CD4-positive, CD25-positive, alpha-beta regulatory T cell (primary cell): ENCODE measurements at places on chromosomes 5 and 9.
A peak's percentile ranks its signal among the peaks of the same experiment; 100 is the strongest.

GRCh38 chr9:22454016-22454415 lies 7.4 kb downstream of the DMRTA1 start:
- no peaks in the 10 kb centered on the region for H3K4me1 ChIP-seq
- H3K27me3 ChIP-seq: peaks cover 15% of the 10 kb centered on the region
- DNase-seq: no peak
- H3K36me3 ChIP-seq: no peaks in the 10 kb centered on the region

DNA sequence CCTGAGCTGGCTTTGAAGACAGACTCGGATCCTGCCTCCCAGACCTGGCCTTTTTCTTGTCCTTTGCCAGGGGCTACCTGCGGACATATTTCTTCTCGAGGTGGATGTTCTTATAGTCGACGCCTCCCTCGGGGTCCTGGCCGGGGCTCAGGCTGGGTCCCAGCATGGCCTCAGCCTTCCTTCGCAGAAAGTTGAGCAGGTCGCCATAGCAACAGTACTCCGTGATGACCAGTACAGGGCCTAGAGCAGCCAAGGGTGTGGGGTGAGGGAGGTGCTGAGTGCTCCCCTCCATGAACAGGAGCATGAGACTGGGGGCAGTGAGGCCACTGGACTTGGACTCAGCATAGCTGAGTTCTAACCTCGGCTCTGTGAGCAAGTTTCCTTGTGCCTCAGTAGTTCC lies 26.7 kb downstream of the CSF1R start:
- no peaks in the 10 kb centered on the region for H3K27me3 ChIP-seq
- no peaks in the 10 kb centered on the region for H3K36me3 ChIP-seq
- no peak overlapping the region for H3K27ac ChIP-seq
- no peak for DNase-seq

GRCh38 chr9:34589636-34590380 lies at the start of gene CNTFR:
Gene CNTFR (minus strand): TSS chr9:34589724. CDS start chr9:34568981, 20,743 bp downstream.
- H3K36me3 ChIP-seq: no peaks in the 10 kb centered on the region
- no peak within 1 kb of the TSS for H3K4me3 ChIP-seq
- H3K27me3 ChIP-seq: peaks cover 39% of the 10 kb centered on the region
- no peak within 1 kb of the TSS for H3K27ac ChIP-seq
- DNase-seq: peak; percentile 13

DNA sequence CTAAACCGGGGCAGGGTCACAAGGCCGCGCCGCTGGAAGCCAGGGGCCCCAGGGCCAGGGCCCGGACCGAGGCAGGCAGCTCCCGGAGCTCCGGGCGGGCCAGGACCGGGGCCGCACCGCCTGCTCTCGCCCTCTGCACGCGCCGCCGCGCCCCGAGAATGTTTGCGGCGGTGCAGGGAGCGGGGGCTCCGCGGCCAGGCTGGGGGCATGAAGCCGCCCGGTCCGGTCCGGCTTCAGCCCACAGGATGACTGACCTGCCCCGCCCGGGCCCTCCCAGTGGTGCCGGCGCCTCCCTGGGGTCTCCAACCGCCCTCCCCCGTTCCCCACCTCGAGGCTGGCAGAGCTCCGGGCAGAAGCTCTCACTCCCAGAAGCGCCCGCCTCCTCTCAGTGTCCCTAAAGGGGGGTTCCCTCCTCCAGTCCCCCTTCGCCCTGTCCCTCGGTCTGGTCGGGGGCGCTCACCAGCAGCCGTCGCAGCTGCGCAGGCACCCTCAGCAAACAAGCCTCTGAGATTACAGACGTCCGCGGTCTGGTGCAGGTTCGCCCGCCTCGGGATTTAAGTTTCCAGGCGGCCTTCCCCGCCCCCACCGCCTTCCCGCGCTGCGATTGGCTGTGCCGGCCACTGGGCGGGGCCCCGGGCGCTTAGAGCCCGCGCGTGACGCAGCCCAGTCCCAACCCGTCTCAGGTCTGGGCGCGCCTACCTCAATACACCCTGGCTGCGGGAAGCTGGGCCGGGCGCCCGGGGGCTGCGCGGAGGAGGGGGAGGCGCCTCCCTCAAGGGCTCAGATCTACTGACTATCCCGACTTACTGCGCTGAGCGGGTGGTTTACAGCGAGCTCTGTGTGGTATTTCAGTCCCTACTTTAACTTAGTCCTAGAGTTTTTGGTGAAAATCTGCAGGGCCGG lies at the start of gene CTSV:
CTSV (minus strand) TSS at position 532 of the 903 bp plus-strand sequence. CDS start 1,099 bp downstream, outside the sequence.
- no peak within 1 kb of the TSS for H3K4me3 ChIP-seq
- peak; percentile 52 for DNase-seq
- H3K27ac ChIP-seq: no peak within 1 kb of the TSS
- peaks cover 17% of the 10 kb centered on the region for H3K27me3 ChIP-seq
- peaks cover 10% of the 10 kb centered on the region for H3K4me1 ChIP-seq

GRCh38 chr5:32545102-32545800 lies 40.1 kb upstream of the SUB1 start:
- no peaks in the 10 kb centered on the region for H3K36me3 ChIP-seq
- H3K4me3 ChIP-seq: no peak overlapping the region

DNA sequence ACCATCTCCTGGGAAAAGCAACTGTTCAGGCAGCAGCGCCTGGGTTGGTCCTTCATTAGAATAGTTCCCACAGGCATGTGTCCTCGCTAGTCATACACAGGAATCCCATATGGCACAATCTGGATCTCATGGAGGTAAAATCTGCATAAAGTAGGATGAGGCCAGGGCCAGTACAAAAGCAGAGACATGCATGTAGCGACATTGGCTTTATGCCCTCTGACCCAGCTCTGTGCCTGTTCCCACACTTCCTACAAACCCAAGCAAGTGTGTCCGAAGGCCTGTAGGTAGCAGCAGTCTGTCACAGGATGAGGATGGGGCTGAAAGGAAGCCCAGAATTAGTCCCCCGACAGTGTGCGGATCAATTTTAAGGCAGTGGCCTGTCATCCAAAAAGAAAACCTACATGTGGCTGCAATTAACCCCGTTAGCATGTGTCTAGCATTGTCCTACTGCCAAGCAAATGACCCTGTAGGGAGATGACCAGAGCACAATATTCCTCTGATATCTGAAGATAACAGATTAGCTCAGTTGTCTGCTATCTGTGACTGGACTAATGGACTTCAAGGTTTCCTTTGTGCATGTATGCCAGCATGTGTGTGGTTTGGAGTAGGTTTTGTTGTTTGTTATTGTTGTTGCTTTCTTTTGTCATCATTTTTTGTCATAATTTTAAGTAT lies 178.8 kb downstream of the TMEM161B start:
- no peak overlapping the region for H3K27ac ChIP-seq
- H3K4me3 ChIP-seq: no peak overlapping the region
- DNase-seq: no peak
- H3K4me1 ChIP-seq: no peaks in the 10 kb centered on the region
- no peaks in the 10 kb centered on the region for H3K36me3 ChIP-seq

GRCh38 chr5:16932401-16932800 lies 3.7 kb downstream of the MYO10 start:
- H3K27me3 ChIP-seq: peaks cover 27% of the 10 kb centered on the region
- peaks cover 15% of the 10 kb centered on the region for H3K4me1 ChIP-seq
- no peak overlapping the region for H3K4me3 ChIP-seq
- no peaks in the 10 kb centered on the region for H3K36me3 ChIP-seq
- H3K27ac ChIP-seq: no peak overlapping the region

- no peak overlapping the region for H3K4me3 ChIP-seq
- peaks cover under 1% of the 10 kb centered on the region for H3K27me3 ChIP-seq
- no peaks in the 10 kb centered on the region for H3K4me1 ChIP-seq
- no peak overlapping the region for H3K27ac ChIP-seq
- H3K36me3 ChIP-seq: no peaks in the 10 kb centered on the region
Observed at GRCh38 chr5:150295741-150296486, 6.3 kb upstream of the CAMK2A start.

DNA sequence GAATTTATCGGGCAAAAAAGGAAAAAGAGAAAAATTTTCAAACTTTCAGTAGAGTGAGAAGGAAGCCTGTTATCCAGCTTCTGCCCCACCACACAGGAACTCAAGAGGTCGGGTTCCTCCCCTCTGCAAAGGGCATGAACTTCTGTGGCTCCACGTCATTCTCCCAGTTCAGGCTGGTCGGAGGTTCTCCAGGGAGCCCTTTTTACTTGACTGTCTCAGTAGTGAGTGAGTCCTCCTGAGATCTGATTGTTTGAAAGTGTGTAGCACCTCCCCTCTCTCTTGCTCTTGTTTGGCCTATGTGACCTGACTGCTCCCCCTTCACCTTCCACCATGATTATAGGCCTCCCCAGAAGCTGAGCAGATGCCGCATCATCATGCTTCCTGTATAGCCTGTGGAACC lies 9.7 kb downstream of the SPINK1 start:
- H3K4me1 ChIP-seq: no peaks in the 10 kb centered on the region
- no peak overlapping the region for H3K4me3 ChIP-seq
- H3K27me3 ChIP-seq: no peaks in the 10 kb centered on the region
- H3K36me3 ChIP-seq: no peaks in the 10 kb centered on the region

DNA sequence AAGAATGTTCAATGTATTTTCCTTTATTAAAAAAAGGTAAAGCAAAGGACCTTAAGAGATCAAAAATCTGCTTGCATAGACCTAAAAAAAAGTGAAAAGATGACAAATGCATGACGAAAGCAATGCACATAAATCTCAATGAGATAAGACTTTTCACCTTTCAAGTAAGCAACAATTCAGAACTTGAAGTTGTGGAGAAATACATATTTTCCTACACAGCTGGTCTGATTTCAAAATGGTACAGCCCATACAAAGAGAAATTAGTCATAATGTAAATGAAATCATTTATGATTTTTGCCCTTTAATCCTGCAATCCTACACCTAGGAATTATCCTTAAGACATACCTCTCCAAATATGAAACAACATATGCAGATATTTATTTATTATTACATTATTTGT lies 568.0 kb downstream of the ANXA1 start:
- H3K27me3 ChIP-seq: no peaks in the 10 kb centered on the region
- H3K4me3 ChIP-seq: no peak overlapping the region
- DNase-seq: no peak
- no peak overlapping the region for H3K27ac ChIP-seq

GRCh38 chr5:54829102-54829501 lies 156.3 kb downstream of the ESM1 start:
- DNase-seq: no peak
- no peaks in the 10 kb centered on the region for H3K36me3 ChIP-seq
- no peak overlapping the region for H3K27ac ChIP-seq
- H3K4me3 ChIP-seq: no peak overlapping the region
- H3K4me1 ChIP-seq: peaks cover 3% of the 10 kb centered on the region
- peaks cover 4% of the 10 kb centered on the region for H3K27me3 ChIP-seq

- H3K27me3 ChIP-seq: peaks cover 26% of the 10 kb centered on the region
- no peaks in the 10 kb centered on the region for H3K36me3 ChIP-seq
- no peak for DNase-seq
- no peak within 1 kb of the TSS for H3K4me3 ChIP-seq
Observed at GRCh38 chr5:122078116-122079110, at the start of gene LOX. Gene LOX (minus strand): TSS chr5:122078259. CDS start chr5:122077985, 274 bp downstream.

DNA sequence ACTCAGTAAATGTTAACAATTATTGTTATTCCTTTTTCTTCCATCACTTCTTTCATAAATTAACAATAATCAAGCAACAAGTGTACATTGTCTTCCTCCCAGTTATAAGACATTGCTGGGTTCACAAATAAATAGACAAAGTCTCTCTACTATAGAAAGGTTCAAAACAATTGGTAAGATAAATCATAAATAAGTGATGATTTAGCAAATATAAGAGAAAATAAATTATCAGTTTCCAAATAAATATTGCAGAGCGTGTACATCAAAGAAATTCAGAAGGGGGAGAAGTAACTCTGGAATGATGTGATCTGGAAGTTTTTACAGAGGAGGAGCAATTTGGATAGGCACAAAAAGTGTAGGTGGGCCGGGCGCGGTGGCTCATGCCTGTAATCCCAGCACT lies 114.2 kb downstream of the BASP1 start:
- no peak for DNase-seq
- no peak overlapping the region for H3K27ac ChIP-seq
- no peak overlapping the region for H3K4me3 ChIP-seq
- H3K4me1 ChIP-seq: no peaks in the 10 kb centered on the region

DNA sequence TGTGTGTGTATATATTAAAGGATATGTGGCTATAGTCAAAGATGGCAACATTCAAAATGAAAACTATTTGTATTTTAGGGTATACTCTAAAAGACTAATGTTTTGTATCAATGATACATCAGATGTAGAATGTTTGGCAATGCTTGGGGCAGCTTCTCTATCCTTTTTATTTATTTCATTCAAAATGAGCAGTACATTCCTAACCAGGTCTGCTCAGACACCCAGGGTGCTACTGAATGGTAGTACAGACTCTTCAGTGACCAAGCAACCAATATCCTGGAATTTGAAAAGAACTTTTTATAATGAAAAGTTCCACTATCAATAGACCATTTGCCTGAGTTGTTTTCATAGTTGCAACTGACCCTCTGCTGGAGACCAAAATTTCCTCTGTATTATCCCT lies 23.9 kb downstream of the MEGF9 start:
- no peak for DNase-seq
- no peak overlapping the region for H3K27ac ChIP-seq
- H3K36me3 ChIP-seq: no peaks in the 10 kb centered on the region
- H3K4me3 ChIP-seq: no peak overlapping the region
- H3K27me3 ChIP-seq: no peaks in the 10 kb centered on the region

- H3K36me3 ChIP-seq: peaks cover 9% of the 10 kb centered on the region
- no peaks in the 10 kb centered on the region for H3K27me3 ChIP-seq
- peaks cover 61% of the 10 kb centered on the region for H3K4me1 ChIP-seq
- no peak for DNase-seq
Observed at GRCh38 chr5:76406014-76406413, 2.9 kb downstream of the IQGAP2 start.

- H3K36me3 ChIP-seq: peaks cover 4% of the 10 kb centered on the region
- H3K27me3 ChIP-seq: no peaks in the 10 kb centered on the region
- peak; percentile 36 for DNase-seq
- H3K4me3 ChIP-seq: peak overlapping the region; percentile 32
Observed at GRCh38 chr5:180291234-180291940, 496 bp downstream of the MAPK9 start.

DNA sequence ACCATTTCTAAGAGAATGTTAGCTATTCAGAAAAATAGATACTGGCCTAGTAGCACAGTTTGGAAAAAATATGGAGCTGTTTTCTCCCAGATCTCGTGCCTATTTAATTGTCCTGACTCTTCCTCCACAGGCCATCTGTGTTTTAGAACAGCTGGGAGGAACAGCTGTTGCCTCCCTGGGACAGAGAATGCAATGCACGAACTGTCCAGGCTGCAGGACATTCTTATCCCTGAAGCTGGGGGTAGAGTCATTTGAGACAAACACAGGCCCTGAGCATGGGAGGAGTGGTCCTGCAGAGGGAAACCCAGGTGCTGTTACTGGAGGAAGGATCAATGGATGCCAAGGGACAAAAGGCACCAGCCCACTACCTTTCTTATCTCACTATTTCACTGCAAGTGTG lies 20.9 kb upstream of the SPARC start:
- no peaks in the 10 kb centered on the region for H3K4me1 ChIP-seq
- no peak for DNase-seq

- H3K4me3 ChIP-seq: no peak overlapping the region
- H3K27ac ChIP-seq: no peak overlapping the region
- H3K4me1 ChIP-seq: peaks cover 40% of the 10 kb centered on the region
- DNase-seq: no peak
- H3K27me3 ChIP-seq: no peaks in the 10 kb centered on the region
Observed at GRCh38 chr9:131701789-131702337, 38.0 kb downstream of the RAPGEF1 start.

GRCh38 chr9:107307331-107307730 lies 24.3 kb downstream of the RAD23B start:
- no peaks in the 10 kb centered on the region for H3K27me3 ChIP-seq
- peaks cover 55% of the 10 kb centered on the region for H3K36me3 ChIP-seq
- peaks cover 16% of the 10 kb centered on the region for H3K4me1 ChIP-seq
- H3K27ac ChIP-seq: no peak overlapping the region
- no peak for DNase-seq
